Stimulated activated effector memory CD8-positive, alpha-beta T cell treated with anti-CD3 and anti-CD28 coated beads, Interleukin-12 subunit alpha, Interleukin-12 subunit beta, amount 100 ng/mL, for 72 hours (primary cell): ENCODE measurements at places on chromosomes 2 and 18.

GRCh38 chr2:76640905-76641304 is 881.3 kb downstream of the LRRTM4 start:
- DNase-seq = no peak

GRCh38 chr2:174667250-174667860 is 69.8 kb upstream of the WIPF1 start:
- no peak for DNase-seq

DNA sequence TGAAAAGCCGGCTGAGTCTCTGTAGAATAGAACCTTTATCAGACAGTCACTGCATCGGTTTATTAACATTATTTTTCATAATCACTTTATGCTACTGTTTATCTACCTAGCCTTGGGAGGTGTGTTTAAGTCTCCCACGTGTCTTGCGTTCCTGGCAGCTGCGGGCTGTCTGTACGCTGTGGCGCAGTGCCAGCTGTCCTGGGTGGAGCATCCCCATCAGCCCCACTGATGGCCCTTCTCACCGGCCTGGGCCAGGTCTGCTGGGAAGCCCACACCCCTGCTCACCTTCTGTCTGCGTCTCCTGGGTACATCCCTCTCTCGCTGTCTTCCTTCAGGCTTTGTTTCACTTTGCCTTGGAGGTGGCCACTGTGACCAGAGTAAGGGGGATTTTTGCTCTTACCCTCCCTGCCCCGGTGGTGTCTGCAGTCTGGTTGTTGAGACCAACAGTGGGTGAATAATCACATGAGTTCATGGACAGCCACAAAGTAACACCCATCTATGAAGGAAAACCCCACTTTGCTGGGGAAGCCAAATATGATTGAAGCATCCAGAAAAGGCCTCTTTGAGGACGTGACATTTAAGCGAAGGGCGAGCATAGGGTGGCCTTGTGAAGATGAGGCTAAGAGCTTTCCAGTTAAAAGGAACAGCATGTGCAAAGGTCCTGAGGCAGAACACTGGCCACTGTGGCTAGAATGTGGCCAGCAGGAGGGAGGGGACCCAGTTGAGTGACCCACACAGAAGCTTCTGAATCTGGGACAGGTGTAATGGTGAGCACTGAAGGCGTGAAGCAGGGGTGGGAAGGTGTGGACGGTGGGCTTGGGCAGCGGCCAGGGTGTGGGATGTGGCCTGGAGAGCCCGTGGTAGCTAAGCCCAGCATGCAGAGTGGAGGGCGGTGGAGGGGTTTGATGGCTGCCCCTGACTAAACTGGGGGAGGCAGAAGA is 41.7 kb downstream of the RAMP1 start:
- no peak for DNase-seq

DNA sequence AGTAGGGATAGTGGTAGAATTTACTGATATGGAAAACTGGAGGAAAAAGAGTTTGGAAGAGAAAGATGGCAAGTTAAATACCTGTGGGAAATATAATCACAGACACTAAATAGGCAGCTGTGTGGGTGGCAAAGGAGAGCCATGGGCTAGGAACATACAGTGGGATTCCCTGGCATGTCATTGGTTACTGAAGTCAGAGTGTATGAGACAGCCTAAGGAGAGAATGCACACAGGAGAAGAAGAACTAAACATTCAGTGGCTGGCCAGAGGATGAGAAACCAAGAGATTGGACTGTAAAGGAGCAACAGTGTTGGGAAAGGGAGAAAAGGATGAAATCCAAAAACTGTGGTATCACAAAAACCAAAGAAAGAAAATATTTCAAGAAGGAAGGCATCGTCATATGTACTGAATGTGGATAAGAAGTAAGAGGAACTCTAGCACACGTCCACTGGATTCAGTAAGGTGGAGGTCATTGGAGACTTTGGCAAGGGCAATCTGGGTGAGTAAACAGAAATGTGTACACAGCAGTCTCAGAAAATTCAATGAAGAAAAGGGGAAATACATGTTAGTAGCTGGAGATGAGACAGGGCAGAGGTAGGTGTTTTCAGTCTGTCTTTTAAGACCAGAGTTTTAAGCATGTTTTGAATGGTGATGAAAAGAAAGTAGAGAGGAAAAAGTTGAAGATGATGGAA is 83.3 kb downstream of the SPIRE1 start:
- DNase-seq = no peak

DNA sequence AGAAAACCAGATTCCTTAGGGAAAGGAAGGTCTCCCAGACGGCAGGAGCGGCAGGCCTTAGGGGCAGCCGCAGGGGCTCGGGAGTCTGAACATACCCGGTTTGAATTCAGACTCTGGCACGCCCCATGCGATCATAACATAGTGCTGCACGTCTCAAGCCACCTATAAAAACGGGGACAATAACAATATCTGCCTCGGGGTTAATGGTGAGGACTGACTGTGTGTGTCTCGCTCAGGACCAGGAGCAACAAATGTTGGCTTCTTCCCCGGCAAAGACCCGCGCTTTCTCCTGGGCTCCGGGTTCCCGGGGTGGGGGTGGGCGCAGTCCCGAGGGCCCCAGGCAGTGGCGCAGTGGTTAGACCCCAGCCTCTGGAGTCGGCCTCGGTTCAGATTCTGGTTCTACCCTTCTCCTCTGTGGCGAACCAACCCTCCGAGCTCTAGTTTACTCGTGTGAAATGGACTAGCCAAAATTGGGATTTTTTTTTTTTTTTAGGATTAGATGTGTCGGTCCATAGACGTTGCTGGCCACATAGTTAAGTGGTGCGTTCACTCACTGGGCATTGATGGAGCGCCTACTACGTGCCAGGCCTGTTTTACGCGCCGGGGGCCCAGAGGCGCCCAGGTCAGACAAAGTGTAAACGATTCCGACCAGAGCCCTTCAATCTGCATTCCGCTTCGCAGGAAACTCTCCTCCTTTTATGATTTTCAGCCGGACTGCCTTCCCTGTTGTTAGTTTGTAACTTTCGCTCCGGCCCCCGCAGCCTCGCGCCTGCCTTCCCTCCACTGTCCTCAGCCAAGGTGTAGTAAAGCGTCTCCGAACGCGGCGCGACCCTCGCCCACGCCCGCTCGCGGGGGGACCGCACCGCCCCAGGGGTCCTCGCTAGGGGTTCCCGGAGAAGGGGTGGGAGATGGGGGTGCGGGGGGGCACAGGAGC is 820 bp upstream of the SH3BP4 start:
- no peak for DNase-seq

DNA sequence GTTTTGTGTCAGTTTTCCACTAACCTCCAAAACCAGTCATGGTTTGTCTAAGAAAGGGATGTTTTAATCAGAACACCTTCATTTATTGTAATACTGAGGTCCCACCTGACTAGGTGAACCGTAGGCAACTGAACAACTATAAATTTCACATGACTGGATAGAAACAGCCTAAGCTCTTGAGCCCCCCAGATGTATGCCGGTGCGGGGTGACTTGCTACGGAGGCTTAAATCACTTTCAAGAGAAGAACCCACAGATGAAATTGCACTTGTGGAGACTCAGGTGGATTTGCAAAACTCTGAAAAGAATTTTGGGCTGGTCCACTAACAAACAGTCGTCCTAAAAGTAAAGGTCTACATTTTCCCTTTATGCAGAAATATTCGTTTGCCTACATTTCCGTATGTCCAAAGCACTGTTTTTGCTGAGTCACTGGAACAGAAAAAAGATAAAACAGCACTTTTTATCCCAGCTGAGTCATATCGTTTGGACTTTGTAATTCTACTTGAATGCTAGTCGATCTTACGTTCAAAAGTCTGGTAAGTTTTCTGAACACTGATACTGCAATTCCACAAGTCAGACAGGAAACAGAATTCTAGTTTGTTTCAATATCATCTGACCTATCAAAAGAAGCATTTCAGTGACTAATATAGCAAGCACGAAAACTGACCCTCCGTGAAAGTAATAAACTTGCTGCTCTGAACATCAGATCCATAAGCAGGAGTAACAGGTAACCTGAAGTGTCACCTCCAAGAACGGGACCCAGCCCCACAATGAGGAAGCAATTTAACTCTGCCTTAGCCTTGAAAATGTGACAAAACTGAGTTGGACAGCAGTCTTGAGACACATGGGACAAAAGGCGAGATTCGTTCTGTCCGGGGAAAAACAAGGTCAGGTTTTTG is 18.1 kb downstream of the ZNF516 start:
- no peak for DNase-seq

- no peak for DNase-seq
Observed at GRCh38 chr2:113225263-113226259, 51.8 kb downstream of the PSD4 start.

DNA sequence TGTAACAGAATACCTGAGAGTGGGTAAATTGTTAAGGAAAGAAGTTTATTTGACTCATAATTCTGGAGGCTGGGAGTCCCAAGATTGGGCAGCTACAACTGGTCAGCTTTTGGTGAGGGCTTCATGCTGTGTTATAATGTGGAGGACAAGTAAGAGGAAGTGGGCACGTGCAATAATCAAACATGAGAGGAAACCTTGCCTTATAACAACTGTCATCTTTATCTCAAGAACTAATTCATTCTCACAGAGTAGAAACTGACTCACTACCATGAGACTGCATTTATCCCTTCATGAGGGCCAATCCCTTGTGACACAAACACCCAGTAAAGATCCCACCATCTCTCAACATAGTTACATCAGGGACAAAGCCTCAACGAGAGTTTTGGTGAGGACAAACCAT is 318.1 kb upstream of the NT5C1B start:
- DNase-seq = no peak

- DNase-seq = no peak
Observed at GRCh38 chr2:141770530-141770929, 360.3 kb downstream of the LRP1B start.

DNA sequence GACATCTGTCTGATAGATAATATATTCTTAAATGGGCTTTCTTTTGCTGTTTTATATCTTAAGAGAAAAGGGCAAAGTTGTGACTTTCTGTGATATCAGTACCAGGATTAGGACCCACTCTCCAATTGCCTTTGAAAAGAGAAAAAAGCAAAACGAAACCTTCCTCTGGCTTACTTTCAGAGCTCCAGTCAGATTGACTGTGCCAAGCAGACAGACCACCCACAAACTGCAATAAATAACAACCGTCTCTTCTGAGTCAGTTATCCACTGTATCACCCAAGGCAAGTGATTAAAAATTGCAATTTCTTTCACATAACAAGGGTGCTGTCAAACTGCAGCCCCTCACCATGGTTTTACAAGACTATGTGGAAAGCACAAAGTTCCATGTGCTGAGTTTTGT is 230.5 kb upstream of the SETBP1 start:
- DNase-seq = no peak

- DNase-seq = no peak
Observed at GRCh38 chr18:24928301-24928878, 423.6 kb downstream of the ZNF521 start.

- no peak for DNase-seq
Observed at GRCh38 chr2:146037334-146037870, 1517.5 kb upstream of the ZEB2 start.

DNA sequence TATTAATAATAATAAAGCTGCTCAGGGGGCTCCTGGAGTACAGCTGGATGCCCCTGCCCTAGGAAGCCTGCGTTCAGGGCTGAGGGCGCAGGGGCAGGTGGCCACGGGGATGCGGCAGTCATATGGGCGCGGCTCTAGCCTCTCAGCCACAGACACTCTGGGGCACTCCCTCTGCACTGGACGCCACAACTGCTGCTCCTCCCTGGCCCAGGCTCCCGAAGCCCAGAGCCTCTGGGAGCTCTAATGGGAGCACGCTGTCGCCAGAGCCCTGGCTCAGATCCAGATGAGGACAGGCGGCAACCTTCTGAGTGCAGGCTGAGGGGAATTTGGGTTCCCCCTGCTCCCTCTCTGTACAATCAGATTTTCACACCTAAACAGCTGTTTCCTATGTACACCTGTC is 93.6 kb downstream of the MTCL1 start:
- no peak for DNase-seq

- no peak for DNase-seq
Observed at GRCh38 chr2:69345434-69345833, 41.6 kb downstream of the GFPT1 start.

DNA sequence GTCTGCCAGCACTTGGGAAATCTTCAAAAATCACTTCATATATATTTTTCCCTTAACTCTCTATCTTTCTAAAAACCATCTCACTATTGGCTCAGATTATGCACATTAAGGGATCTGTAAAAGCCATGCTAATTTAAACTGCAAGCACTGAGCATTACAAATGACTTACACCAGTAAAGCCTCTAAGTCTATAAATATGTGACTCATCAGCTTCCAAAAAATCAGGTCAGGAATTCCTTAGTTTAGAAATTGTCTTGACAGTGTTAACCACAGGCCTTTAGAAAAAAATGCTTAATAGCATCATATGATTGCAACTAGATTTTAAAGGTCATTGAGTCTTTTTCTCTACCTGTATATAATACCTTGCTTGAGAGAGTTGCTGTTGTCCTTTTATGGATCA is 1113.6 kb upstream of the PIK3C3 start:
- DNase-seq = no peak

DNA sequence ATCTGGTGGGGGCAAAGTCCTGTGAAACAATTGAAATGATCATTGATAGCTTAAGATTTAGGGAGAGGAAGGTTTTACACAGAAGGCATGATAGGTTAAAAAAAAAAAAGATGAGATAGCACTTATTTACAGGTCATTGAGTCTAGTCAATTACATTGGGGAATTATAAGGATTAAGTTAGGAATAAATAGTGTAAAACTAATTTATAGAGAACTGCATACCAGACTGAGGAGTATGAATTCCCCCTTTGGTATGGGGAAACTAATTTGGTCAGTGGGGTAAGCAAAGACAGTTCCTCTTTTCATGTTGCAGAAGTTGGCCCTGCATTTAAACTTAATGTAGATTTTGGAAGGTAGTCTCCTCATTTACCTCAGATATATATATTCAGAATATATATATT is 10.8 kb downstream of the GLS start:
- DNase-seq = no peak

GRCh38 chr2:236849940-236850339 is 235.7 kb upstream of the COPS8 start:
- no peak for DNase-seq

DNA sequence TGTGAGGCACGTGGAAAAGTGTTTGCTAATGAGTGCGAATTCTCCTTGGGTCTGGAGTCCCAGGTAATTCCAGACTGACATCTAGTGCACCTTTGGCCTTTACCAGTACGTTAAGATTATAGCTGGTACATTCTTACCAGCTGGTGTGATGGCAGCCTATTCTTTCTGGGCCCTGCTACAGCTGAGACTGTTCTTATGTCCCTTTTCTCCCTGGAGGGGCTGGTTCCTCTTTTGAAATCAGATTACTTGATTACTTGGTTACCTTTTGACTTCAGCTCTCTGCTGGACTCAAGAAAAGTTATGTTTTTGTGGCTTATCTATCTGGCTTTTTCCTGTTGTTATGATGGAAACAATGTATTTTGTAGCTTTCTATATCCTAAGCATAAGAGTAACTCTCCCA is 14.5 kb downstream of the CABYR start:
- DNase-seq = no peak

- DNase-seq = no peak
Observed at GRCh38 chr18:3266062-3266608, 4.2 kb downstream of the MYL12B start.

- no peak for DNase-seq
Observed at GRCh38 chr2:6089474-6089873, 397.3 kb downstream of the SOX11 start.

DNA sequence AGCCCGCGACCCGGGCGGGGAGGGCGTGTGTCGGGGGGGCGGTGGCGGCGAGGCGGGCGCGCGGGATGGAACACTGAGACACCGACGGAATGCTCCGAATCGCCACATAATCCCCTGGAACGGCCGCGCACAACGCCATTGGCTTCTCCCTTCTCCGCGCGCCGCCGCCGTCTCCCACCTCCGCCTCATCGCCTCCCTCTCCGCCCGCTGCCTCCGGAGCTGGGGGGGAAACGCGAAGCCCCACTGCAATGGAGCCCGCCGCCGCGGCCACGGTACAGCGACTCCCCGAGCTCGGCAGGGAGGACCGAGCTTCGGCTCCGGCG is at the start of gene PHLPP1:
Gene PHLPP1, plus strand, starts transcription at position 106 of the 323 bp plus-strand sequence. Its CDS starts 143 bp downstream, at position 249.
- DNase-seq = no peak
